ENCODE measurements at places on chromosomes 1 and 21.

- no peak for DNase-seq
Observed at GRCh38 chr1:181175356-181175910, 86.9 kb downstream of the IER5 start.

- DNase-seq: no peak
Observed at GRCh38 chr1:22238356-22239224, 95.7 kb upstream of the WNT4 start.

GRCh38 chr1:19300211-19300610 lies 11.6 kb upstream of the AKR7A3 start:
- DNase-seq: no peak

DNA sequence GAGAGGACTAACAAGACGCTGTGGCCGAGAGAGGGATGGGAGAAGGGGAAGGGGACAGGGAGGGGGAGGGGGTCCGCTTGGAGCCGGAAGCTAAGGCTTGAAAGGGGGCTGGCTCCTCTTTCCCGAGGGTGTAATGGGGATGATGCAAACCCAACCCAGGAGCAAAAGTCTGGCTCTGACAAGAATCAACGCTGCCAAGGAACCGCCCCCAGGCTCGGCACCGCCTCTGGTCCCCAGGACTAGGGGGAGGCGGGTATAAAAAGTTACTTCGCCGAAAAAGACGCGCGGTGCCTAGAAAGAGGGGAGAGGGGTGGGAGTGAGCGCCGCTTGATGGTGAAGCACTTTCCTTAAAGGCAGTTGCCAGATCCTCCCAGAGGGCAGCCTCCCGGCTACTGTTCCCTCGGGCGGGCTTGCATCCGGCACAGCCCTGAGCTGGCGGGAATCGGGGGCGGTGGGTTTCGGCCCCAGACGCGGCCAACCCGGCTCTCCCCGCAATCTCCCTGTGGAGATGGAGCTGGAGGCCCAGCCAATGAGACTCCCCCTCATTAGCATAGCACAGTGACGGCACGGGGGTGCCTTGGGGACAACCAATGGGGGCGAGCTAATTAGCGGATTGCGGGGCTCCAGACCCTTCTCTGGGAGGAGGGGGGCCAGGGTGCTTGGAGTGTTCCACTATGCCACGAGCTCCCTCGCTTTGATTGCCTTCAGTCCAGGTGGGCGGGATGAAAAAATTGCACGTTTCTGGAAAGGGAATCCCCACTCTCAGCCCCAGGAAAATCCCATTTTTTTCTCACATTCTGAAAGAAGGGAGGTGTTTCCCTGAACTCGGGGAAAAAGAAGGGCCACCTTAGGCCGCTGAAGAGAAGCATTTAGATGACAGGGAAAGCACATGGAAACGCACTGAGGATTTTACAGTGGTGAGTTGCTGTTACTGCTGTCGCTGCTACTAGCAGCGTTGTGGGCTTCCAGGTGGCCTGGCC lies at the start of gene KCNT2:
TSS of gene KCNT2 (minus strand) at position 51 of the 980 bp plus-strand sequence. CDS start 131 bp downstream, outside the sequence.
- peak; percentile 21 for DNase-seq

GRCh38 chr1:914131-914890 lies 9.4 kb upstream of the SAMD11 start:
- DNase-seq: no peak

DNA sequence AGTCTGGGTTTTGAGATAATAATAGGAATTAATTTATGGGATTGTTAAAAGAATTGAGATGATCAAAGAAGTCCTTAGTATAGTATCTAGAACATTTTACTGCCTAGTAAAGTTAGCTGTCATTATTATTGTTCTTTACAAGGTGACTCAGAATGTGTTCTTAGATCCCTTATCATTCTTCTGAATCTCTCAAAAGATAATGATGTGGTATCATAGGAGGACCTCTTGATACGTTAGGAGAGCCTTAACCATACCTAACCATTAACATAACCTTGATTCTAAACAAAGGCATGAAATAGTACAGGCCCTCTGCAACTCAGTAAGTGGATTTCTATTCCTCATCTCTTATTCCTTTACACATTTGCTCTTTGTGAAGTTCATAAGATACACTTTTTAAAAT lies 246.6 kb upstream of the CACYBP start:
- DNase-seq: no peak

GRCh38 chr1:28326984-28327383 lies 1.9 kb upstream of the MED18 start:
- peak; percentile 25 for DNase-seq

DNA sequence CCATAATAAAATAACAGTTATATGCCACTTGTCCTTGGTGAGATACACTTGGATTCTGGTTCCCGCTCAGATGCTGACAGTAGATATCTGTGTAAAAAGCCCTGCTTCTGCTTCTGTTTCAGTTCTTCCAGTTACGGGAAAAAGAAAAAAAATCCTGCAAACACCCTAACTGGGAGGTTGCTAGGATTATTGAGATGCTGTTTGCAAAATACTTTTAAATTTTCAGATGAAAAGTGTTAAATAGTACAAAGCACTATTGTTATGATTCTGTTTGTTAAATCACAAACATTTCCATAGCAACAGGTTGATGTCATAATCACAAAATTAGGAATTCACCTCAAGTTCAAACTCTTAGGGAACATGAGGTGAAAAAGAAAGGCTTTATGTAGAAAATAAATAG lies 232.3 kb downstream of the HMCN1 start:
- no peak for DNase-seq

- no peak for DNase-seq
Observed at GRCh38 chr1:186871784-186872183, 43.0 kb downstream of the PLA2G4A start.

GRCh38 chr1:40766560-40766959 lies 17.0 kb upstream of the KCNQ4 start:
- DNase-seq: no peak

DNA sequence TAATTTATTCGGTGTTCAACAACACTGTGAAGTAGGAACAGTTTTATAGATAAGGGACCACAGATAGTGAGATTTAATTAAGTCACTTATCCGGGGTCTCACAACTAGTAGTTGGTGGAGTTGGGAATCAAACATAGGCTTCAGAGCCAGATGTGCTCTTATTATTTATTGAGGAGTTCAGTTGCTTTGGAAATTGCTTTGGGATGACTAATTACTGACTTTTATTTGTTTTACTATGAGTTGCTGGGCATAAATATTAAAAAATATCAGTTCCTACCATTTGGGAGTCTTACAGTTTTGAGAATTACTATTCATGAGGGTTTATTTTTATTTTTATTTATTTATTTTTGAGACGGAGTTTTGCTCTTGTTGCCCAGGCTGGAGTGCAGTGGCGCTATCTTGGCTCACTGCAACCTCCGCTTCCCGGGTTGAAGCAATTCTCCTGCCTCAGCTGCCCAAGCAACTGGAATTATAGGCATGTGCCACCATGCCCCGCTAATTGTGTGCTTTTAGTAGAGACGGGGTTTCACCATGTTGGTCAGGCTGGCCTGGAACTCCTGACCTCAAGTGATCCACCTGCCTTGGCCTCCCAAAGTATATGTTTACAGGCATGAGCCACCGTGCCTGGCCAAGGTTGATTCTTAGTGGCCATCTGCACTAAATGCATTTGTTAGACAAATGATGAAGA lies 27.7 kb downstream of the THRAP3 start:
- DNase-seq: no peak

DNA sequence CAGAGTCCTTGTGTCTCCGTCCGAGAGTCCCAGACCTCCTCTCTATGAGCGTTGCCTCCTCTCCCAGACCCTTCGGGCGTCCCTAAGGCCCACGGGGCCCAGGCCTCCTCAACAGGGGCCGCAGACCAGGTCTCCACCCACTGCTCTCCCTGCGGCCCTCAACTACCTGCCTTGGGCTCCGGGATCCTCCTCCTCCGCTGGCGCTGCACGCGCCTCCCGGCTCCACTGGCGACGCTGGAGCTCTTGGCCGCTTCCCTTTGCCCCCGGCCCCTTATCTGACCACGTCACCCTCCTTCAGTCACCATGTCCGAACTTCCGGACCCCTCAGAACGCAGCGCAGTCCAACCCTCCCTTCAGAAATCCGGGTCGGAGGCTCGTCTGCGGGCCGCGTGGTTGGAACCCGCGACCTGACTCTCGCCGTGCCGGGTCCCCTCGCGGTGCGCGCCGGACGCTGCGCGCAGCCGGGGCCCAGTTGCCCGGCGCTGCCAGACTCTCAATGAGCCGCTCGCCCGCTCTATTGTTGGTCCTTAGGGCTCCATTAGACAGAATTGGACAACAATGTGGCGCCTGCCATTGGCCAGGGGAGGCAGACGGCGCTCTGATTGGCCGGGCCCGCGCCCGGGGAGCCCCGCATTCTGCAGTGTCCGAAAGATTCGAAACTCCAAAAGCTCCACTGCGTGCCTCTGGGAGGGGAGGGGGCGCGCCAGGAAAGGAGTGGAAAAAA lies at the start of gene DMRTA2:
TSS of gene DMRTA2 (minus strand) at position 498 of the 724 bp plus-strand sequence. CDS start 1,907 bp downstream, outside the sequence.
- peak; percentile 36 for DNase-seq

- DNase-seq: no peak
Observed at GRCh38 chr1:62181532-62181931, 13.1 kb upstream of the L1TD1 start.

GRCh38 chr21:23789864-23790263 lies 1817.4 kb downstream of the MRPL39 start:
- no peak for DNase-seq

DNA sequence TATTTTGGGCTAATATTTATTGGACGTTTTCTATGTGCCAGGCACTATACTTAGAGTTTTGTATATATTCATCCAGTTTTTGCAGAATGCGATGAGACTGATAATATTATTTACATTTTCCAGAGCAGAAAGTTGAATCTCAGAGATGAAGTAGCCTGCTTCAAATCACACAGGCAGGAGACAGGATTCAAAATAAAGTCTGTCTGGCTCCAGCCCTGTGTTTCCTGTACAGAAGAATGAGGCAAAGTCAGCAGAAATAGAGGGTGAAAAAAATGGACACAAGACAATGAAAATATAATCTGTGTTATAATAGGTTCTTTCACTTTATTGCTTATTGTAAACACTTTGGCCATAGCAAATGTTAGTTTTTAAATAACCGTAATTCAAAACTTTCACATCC lies 107.2 kb downstream of the CYYR1 start:
- DNase-seq: no peak

DNA sequence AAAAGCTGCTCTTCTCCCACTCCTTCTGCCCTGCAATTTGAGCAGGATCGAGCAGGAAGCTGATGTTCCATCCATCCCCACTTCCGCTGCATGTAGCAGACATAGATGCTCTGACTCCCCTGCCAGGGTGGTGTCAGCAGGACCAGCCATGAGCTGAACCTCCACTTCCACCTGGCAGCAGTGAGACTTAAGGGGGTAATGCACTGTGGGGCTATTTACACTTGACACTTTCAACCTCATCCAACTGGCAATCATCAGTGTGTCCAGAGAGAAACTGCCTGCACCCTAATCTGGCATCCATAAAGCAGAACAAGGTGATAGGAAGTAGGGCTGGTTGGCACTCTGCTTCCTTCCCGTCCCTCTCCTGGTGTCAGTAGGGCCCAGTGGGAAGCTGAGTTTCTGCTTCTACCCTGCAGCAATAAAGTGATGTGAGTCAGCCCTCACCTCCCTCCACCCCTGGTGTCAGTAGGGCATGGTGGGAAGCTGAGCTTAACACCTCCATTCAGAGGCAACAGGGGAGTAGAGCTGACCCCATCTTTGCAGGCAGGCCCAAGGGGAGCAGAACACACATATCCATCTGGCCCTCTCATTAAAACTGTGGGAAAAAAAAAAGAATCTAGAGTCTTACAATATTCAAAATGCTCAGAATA lies 272.3 kb downstream of the PTPRU start:
- no peak for DNase-seq

DNA sequence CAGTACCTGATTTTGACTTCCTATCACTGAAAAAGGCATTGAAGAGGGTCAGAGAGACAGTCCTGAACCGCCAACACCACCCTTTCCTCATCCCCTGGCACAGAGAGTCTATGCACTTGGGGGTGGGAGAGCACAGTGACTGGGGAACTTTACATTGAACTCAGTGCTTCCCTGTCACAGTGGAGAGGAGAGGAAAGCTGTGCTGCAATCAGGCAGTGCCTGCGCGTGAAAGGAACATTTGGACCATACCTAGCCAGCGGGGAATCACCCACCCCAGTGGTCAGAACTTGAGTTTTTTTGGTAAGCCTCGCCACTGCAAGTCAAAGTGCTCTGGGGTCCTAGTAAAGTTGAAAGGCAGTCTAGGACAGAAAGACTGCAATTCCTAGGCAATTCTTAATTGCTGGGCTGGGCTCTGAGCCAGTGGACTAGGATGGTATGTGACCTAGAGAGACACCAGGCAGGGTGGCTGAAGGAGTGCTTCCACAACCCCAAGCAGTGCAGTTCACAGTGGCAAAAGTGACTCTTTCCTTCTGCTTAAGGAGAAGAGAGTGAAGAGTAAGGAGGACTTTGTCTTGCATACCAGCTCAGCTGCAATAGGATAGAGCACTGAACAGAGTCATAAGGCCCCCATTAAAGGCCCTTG lies 9.4 kb upstream of the HENMT1 start:
- no peak for DNase-seq

DNA sequence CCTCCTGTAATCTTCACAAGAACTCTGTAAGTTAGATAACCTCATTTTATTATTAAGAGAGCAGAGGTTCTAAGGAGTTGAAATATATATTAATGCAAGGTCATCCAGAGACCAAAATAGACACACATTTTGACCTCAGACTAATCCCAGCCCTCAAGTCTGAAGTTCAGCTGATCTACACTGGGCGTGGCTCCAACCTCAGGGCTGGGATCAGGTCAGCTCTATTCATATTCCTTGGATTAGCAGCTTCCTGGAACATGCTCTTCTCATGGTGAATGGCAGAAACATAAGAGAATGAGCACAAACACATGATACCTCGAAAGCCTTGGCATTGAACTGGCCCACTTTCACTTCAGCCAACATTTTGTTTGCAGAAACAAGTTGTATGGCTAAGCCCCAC lies 200.8 kb upstream of the ST6GALNAC5 start:
- DNase-seq: no peak

GRCh38 chr1:227586733-227587132 lies 23.4 kb downstream of the ZNF678 start:
- no peak for DNase-seq

GRCh38 chr1:56068908-56069307 lies 510.5 kb downstream of the PLPP3 start:
- DNase-seq: no peak

GRCh38 chr1:183191833-183192232 lies 5.8 kb downstream of the LAMC2 start:
- DNase-seq: no peak

DNA sequence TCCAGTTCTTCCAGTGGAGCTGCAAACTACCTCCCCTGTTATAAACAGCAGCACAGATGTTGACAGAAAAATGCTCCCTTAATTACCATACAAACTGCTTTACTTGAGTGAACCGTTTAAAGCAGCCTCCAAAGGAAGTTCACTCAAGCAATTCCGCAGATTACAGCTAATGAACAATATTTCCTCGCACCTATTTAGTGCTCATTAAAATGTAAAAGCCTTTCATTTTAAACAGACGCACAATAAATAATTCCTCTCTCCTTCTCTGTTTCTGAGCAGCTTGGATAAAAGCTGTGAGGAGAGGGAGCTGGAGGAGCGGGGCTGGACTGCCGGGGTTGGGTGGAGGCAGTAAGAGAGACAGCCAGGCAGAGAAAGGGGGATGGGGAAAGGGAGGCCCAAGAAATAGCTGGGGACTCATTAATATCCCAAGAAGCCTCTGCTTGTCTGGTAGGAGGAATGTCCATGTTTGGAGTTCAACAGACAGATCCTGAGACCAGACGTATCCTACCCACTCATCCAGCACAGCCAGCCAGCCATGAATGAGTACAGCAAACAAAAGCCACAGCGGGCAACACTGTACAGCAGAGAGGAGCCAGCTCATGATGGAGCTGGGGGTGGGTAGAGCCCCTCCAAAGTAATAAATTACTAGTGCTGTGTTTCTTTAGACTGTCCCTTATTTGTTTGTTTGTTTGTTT lies 227.7 kb downstream of the GPATCH2 start:
- no peak for DNase-seq

GRCh38 chr1:185961664-185962063 lies 227.5 kb downstream of the HMCN1 start:
- DNase-seq: no peak

All from hematopoietic multipotent progenitor cell treated with erythropoietin and hydrocortisone succinate and interleukin-3 and kit ligand, for 6 days (in vitro differentiated cells).